ENCODE measurements at places on chromosomes 11 and 22.

DNA sequence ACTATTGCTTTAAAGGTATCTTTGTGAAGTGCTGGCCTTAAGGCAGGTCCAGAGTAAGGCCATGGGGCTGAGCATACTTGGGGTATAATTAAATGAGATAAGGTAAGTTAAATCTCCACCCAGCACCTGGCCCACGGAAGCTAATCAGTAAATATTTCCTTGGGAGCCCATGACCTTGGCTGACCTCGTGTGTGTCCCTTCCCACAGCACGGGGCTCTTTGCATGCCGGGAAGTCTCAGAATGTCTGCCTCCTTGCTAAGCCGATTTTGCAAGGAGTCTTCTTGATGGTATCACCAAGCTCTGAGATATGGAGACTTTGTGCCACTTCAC lies 46.5 kb downstream of the ADM start:
- DNase-seq, result no peak

- no peak for DNase-seq
Measured at GRCh38 chr11:117960406-117960805, 25.8 kb upstream of the IL10RA start.

DNA sequence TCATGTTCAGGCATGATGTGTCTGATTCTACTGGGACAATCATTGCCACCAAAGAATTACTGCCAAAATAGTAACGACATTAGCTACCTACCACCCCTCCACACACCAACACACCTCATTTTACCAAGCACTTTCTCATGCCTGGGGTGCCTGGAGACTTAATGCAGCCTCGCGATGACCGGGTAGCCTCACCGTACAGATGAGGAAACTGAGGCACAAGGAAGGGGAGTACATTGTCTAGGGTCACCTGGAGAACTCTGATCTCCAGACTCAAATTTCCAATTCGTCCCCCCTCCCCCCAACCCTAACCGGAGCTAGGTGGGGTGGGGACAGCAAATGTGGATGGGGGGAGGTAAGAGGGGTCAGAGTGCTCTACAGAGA lies 2.7 kb upstream of the RTN4RL2 start:
- no peak for DNase-seq

DNA sequence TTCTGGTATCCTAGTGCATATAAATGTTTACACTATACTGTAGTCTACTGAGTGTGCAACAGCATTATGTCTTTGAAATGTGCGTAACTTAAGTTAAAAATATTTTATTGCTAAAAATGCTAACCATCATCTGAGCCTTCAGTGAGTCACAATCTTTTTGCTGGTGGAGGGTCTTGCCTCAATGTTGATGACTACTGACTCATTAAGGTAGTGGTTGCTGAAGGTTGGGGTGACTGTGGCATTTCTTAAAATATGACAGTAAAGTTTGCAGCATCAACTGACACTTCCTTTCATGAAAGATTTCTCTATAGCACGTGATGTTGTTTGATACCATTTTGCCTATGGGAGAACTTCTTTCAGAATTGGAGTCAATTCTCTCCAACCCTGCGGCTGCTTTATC lies 8.5 kb upstream of the CREBZF start:
- DNase-seq, result no peak

DNA sequence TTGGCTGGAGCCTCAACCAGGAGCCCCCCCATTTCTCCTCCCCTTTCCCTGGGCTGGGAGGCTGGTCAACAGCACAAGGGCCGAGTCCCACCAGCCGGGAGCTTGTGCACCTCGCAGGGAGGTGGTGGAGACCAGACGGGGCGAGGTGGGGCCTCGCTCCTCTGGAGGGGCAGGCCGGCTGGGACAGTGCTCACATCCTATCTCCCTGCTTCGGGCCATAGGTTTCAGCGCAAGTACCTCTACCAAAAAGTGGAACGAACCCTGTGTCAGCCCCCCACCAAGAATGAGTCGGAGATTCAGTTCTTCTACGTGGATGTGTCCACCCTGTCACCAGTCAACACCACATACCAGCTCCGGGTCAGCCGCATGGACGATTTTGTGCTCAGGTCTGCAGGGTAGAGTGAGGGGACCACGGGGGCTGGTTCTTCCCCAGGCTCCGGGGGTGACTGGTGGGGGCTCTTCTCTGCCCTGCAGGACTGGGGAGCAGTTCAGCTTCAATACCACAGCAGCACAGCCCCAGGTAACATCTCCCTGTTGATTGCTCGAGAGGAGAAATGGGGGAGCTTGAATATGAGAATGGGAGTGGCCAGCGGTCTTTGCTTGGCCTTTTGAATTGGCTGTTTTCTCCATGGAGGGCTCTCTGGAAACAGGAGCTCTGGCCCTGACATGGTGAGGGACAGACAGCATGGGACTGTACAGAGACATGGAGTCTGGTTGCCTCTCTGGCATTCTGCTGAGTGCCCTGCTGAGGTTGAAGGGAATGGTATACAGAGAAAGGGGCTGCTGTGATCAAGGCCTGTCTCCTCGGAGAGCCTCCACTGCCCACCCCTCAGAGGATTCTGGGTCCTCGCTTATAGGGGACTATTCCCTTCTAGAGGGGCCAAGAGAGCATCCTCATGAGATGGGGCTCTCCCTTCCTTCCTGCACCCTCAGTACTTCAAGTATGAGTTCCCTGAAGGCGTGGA lies 3.3 kb downstream of the SIDT2 start:
- DNase-seq, result peak; percentile 7

GRCh38 chr11:66562907-66563583 lies 5.4 kb downstream of the CTSF start:
- DNase-seq, result no peak

- DNase-seq, result no peak
Measured at GRCh38 chr22:28882545-28882877, 861 bp upstream of the ZNRF3 start.

DNA sequence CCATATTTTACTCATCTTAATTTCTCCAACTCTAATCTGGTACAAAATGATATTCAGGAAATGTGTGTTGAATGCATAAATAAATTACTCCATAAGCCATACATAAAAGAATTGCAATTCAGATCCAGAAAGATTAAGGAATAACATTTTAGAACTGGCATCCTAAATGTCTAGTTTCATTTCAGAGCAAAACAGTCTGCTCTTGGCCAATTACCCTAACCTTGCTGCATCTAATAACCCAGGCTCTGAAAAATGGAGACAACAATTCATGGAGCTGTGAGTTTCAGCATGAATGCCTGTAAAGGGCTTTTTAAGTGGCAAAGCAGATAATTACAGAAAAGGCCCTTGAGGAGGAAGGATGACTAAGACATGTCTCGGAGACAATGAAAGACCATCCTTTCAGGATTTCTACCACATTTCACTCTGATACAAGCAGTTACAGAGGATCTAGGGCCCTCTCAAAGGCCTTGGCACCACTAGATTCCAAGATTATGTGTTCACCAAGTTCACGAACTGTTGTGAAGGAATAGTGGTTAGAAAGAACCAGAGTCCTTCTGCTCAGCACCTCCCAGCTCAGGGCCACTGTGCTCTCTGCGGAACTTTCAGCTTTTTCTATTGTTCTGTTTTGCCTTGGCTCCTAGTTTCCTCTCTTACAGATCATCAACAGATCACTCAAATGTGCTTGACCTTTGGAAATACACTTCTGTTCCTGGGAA lies 157.6 kb upstream of the BLID start:
- DNase-seq, result no peak

DNA sequence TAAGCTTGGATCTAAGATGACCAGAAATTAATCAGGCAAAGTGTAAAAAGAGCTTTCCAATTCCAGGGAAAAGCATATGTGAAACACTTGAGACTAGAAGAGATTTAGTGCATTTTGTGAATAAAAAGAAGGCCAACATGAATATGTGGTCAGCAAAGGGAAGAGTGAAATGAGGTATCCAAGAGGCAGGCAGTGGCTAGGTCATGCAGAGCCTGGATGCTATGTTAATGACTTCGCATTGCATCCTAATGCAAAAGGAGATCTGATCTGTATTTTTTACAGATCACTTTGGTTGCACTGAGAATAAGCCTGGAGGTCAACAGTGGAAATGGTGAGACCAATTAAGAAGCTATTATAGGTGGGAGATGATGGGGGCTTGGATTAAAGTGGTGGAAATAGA lies 641.3 kb upstream of the CCDC90B start:
- no peak for DNase-seq

- no peak for DNase-seq
Measured at GRCh38 chr11:77269484-77270123, 31.9 kb downstream of the GDPD4 start.

GRCh38 chr22:39312410-39312809 lies 7.0 kb downstream of the RPL3 start:
- DNase-seq, result no peak

GRCh38 chr11:68432874-68433273 lies 27.7 kb upstream of the PPP6R3 start:
- no peak for DNase-seq

DNA sequence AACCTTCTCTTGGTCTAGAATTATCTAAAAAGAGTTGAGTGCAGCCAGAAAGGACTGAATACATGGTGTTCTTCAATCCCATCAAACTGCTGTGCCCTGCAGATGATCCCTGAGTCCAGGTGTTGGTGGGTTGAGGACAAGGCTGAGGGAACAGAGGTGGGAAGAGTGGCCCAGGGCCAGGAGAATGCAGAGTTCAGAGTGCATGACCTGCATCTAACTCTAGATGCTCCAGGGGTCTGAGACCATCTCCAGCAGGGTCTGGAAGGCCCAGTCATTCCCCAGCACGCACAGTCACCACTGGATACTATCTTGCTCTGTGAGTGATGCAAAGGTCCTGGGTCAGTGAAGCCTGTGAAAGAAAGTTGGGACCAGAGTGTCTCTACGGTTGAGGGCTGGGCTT lies 2.1 kb upstream of the VPREB1 start:
- DNase-seq, result no peak

DNA sequence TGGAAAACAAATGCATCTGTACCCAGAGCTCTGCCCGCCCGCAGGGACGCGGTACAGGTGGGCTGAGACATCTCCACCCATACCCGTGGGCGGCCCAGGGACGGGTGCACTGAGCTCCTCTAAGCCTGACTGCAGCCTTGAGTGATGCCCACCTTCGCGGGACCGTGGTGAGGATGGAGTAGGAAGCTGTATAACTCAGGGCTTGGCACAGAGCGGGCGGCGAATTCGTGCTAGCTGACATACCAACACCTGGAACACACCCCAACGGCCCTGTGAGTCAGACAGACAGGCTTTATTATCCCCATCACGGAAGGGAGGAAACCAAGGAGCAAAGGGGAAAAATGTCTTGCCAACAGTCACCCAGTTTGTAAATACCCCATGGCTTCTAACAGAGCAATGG lies 61.9 kb downstream of the SMCO4 start:
- no peak for DNase-seq

DNA sequence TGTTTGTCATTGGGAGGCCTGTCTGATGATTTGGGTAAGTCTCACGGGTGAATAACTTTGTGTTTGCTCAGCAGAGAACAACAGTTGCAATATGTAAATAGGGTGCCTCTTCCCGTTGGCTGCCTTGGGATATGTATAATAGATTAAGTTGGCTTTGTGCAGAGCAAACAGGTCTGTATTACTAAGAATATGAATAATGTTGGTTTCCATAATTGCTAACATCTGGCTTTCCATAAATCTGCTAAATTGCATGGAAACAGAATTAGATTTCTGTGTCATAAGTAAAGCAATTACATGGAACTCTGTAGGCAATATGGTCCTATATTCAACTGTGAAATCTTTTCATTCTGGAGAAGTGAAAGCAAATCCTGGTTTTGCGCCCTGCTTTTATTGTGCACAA lies 636.0 kb upstream of the ANO5 start:
- DNase-seq, result no peak

GRCh38 chr22:27636716-27637508 lies 164.6 kb downstream of the MN1 start:
- no peak for DNase-seq

DNA sequence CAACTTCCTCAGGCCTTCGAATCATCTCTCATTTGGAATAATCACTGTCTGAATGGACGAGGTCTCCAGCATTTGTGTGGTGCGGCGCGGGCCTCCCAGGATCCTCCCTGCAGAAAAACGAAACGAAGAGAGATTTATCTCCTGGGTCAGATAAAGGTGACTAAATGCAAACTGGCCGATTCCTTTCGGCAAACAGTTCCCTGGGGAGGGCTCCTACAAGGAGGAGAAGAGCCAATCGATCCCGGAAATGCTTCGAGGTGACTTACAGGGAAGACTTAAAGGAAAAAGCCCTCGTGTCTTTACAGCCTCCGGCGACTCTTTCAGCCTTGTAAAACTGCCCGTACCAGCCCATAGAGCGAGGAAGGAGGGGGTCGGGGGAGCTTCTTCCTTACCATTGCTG lies 126.5 kb downstream of the MIAT start:
- DNase-seq, result no peak

- DNase-seq, result no peak
Measured at GRCh38 chr22:20262582-20263147, 5.5 kb downstream of the RTN4R start.

- DNase-seq, result no peak
Measured at GRCh38 chr11:113670831-113671215, 35.3 kb downstream of the TMPRSS5 start.

GRCh38 chr11:107331728-107332127 lies 125.9 kb downstream of the CWF19L2 start:
- DNase-seq, result no peak

DNA sequence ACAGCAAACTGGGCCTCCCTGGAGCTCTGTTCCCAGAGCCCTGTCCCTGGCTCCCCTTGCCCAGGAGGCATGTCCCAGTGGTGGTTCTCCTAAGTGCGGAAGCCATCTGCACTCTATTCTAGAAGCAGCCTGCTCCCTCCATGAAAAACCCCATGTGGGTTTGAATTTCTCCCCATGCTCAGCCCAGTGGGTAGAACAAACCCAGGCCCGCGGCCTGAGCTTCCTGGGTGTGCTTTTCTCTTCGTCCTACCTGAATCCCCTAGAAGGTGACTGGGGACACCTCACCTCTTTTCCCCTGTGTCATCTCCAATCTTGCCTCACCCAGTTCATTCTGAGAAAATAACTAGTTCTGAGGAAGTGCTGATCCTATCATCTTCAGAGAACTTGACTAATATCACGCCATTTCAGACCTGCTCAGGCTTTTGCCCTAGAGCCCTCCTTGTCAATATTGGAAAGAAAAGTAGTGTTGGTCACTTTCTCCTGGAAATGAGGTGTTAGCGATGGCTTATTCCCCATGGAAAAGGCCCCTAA lies 15.9 kb downstream of the IL10RA start:
- DNase-seq, result no peak

DNA sequence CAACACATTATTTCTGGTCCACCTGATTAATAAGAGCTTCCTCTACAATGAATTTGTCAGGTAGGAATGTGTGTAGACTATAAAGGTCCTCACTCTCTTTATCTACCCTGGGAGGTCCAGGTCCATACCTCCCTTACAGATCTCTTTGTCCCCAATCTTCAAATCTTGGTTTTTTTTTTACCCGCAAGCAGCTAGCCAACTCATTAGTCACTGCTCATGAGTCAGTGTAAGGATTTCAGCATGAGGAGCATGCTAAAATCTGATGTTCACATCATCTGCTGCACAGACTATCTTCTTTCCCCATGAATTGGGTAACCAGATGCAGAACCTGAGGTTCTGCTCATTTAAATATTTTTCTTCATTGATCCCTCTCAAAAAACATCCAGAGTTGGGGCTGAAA lies 397.0 kb upstream of the ISX start:
- DNase-seq, result no peak

- peak; percentile 99 for DNase-seq
Measured at GRCh38 chr11:63023841-63024648, 8.4 kb upstream of the SLC22A8 start.

DNA sequence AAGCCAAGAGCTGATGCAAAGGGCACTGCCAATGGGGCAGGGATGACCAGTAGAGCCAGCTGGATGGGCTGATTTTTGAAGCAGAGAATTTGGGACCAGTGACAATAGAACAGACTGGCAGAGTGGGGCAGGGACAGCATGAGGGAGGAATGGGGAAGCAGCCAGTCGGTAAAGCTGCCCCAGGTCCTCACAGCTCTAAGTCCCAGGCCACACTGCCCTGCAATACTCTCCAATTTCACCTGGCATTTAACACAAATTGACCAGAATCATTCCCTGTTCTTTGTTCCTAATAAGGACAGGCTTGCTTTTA lies 186.9 kb downstream of the CTTN start:
- DNase-seq, result no peak

Data from omental fat pad (tissue), 4 donors.